Endothelial cell of umbilical vein (primary cell): ENCODE measurements at places on chromosomes 11 and 22. TPM values are rescaled to one million over a fixed set of nuclear protein-coding genes. Genes with fewer than 3 reads are reported as not detected.

The WNT11 gene
- polyA plus RNA-seq, result 0.03 TPM in 1 of 2 replicates, not detected in the other

The CD3D gene
- polyA plus RNA-seq, result not detected in 2 replicates

The MS4A7 gene
- polyA plus RNA-seq, result 0.04 TPM in 1 of 2 replicates, not detected in the other

The SLC17A6 gene
- not detected in 2 replicates for polyA plus RNA-seq

The OR8A1 gene
- polyA plus RNA-seq, result not detected in 2 replicates

The OR10A2 gene
- not detected in 2 replicates for polyA plus RNA-seq

The TRPC6 gene
- 0.08 TPM in 1 of 2 replicates, not detected in the other for polyA plus RNA-seq

The PLAAT2 gene
- 0.40 TPM in 1 of 2 replicates, not detected in the other for polyA plus RNA-seq

The MAPK8IP2 gene
- 0.18 and 0.21 TPM in 2 replicates for polyA plus RNA-seq

The SLN gene
- polyA plus RNA-seq, result 0.25 TPM in 1 of 2 replicates, not detected in the other

The MMP12 gene
- polyA plus RNA-seq, result not detected in 2 replicates

The ARHGAP8 gene
- polyA plus RNA-seq, result not detected in 2 replicates

The NF2 gene
- 27.8 and 33.8 TPM in 2 replicates for polyA plus RNA-seq

The CNTN5 gene
- not detected in 2 replicates for polyA plus RNA-seq

The TCN1 gene
- polyA plus RNA-seq, result not detected in 2 replicates

The RCE1 gene
- 47.4 and 75.0 TPM in 2 replicates for polyA plus RNA-seq

The CNGA4 gene
- 0.11 TPM in 1 of 2 replicates, not detected in the other for polyA plus RNA-seq

The MISFA gene
- 0.75 and 1.4 TPM in 2 replicates for polyA plus RNA-seq

The CBLIF gene
- polyA plus RNA-seq, result not detected in 2 replicates

The JAML gene
- polyA plus RNA-seq, result 0.04 TPM in 1 of 2 replicates, not detected in the other

The KRTAP5-9 gene
- polyA plus RNA-seq, result 0.28 and 0.35 TPM in 2 replicates

The PRPF19 gene
- polyA plus RNA-seq, result 97.1 and 121 TPM in 2 replicates

The DRICH1 gene
- 0.25 and 0.29 TPM in 2 replicates for polyA plus RNA-seq

The APOC3 gene
- polyA plus RNA-seq, result not detected in 2 replicates

The MPPED2 gene
- polyA plus RNA-seq, result not detected in 2 replicates

The TRIM49 gene
- polyA plus RNA-seq, result not detected in 2 replicates

The MYRF gene
- polyA plus RNA-seq, result 0.98 and 1.1 TPM in 2 replicates

The LARGE2 gene
- polyA plus RNA-seq, result 0.06 and 0.10 TPM in 2 replicates

The KLHDC7B gene
- polyA plus RNA-seq, result not detected in 2 replicates

The PRRG4 gene
- polyA plus RNA-seq, result not detected in 2 replicates
